ENCODE measurements at places on chromosomes 3 and 15. TPM values are rescaled to one million over a fixed set of nuclear protein-coding genes. Genes with fewer than 3 reads are reported as not detected.

AHSG gene
- not detected for total RNA-seq

BCL2A1 gene
- total RNA-seq, result 3.0 TPM

ZKSCAN7 gene
- 5.8 TPM for total RNA-seq

ANKRD34C gene
- total RNA-seq, result not detected

SYNPR gene
- not detected for total RNA-seq

ALG1L2 gene
- not detected for total RNA-seq

LMCD1 gene
- total RNA-seq, result 31.8 TPM

MEGF11 gene
- total RNA-seq, result not detected

DNA sequence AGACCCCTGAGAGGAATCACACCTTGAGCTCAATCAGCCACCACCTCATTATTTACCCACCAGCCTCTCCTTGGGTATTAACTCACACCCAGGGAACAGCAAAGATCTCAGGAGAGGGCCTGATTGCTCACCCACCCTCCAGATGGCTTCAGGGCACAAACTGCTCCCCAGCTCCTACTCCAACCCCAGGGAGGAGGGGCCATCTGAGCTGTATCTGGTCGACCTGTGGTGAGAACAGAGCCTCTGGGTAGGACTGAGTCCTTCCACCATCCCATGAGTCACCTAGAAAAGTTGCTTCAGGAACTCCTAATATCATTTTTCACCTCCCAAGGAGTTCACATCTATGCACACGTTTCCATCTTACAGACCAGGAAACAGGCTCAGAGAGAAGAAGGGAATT is 44.8 kb upstream of the HES1 start:
- peak; percentile 97 for DNase-seq

DNA sequence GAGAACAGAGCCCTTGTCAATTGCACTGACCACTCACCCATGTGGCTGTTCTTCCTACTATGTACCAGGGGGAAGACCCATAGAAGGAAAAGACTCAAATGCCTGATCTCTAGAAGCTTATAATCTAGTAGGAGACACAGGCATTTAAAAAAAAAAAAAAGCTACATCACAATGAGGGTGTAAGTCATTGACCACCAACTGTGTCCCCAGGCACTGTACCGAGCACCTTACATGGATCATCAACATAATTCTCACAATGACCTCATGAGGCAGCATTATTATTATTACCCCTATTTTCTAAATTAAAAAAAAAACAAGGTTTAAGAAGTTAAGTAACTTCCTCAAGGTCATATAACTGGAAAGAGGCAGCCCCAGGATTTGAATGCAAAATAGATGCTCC is 247.4 kb downstream of the SHOX2 start:
- DNase-seq, result peak; percentile 69

- DNase-seq, result no peak
Observed at GRCh38 chr3:56787784-56788256, 13.9 kb downstream of the ARHGEF3 start.

GRCh38 chr3:13637311-13637891 is 88.5 kb downstream of the FBLN2 start:
- no peak for DNase-seq

DNA sequence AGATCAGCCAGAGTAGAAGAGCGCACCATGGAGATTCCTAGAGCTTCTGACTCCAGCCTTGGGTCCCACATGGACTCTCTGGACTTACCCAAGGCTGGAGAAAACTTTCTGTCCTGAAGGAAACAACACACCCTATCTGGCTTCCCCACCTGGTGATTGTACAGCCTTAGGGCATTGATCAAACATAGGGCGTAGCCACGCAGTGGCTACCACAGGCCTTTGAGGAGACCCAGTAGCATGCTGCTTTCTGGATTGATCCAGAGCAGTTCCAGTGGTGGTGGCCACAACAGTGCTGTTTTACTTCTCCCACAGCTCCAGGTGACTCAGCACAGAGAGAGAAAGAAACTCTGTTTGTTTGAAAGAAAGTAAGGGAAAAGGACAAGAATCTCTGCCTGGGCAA is 23.5 kb downstream of the PYDC2 start:
- peak; percentile 57 for DNase-seq

DNA sequence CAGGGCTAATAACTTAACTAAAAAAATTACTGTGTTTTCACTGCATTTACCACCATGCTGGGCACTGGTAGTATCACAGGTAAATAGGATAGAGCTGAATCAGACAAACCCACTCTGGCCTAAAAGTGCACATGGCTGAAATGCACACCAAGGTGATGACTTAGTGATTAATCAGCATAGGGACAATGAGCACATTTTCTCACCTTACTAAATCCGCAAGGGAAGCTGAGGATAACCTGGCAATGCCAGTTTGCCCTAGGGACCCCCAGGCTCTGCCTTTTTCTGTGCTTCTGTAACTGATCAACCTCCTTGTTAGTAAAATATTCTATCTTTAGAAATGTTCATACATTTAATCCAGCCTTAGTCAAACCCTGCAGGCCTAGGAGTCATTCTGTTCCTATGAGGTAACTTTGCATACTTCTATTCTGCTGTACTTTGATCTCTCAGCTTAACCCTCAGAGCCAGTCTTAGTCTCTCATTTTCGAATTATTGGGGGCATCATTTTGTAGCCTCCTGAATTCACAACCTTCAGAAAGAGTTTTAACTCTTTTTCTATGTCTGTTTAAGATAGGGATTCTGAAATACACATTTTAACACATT is 562.9 kb upstream of the KCNMB2 start:
- DNase-seq, result no peak

DNA sequence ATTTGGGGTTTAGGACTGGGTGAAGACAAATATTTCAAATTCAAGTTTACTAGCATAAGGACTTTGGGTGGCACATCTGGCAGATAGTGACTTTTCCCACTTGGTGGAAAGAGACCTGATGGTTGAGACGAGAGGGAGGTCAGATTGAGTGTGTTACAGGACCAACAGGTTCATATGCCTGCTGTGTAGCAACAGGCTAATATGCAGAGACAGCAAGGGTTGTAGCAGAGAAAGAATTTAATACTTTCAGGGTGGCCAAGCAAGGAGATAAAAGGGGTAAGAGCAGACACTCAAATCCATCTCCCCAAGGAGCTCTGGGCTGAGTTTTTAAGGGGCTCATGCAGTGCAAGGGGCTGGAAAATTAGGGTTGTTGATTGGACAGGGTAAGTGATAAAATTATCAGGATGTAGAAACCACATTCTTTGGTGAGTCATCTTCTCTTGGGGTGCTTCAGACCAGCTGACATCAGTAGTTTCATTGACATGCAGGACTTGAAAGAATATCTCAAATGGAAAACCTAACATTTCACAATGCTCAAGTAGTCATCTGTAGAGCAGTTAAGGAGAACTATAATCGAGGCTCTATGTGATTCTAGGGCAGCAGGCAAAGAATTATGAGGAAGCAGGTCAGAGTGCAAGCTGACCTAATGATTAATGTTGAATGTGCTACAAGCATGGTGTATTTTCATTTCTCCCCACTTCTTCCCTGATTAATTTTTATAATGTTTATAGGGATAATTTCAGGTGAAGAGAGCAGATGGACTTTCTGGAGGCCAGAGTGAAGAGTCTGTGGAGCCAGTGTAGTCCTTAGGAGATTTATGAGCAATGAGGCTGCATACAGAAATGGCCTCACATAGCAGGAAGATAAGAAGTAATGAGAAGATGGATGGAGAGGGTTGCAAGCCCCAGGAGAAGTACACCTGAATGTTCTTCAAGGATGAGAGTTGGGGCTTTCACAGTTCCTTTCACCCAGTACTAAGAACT is 13.7 kb downstream of the FOXB1 start:
- DNase-seq, result peak; percentile 20

GRCh38 chr15:58749532-58750337 is at the start of gene ADAM10:
Gene ADAM10, minus strand, starts transcription at chr15:58749707. Its CDS starts 173 bp downstream, at chr15:58749534.
- peak; percentile 99 for DNase-seq

DNA sequence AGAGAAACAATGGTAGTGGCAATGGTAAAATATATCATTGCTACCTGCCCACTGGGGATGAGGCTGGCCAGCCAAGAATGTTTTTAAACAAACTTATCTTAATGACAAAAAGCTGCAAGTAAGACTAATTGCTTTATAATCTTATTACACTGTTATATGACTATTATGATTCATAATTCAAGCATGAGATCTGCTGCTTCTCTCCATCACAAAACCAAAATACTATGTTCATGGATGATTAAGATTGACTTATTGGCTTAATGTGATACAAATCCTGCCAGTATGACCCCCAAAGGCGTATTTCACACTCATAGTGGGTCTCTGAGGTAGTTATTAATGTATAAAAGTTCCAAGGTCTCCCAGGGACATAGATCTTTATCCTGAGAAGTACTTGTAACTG is 52.6 kb downstream of the FBN1 start:
- no peak for DNase-seq

DNA sequence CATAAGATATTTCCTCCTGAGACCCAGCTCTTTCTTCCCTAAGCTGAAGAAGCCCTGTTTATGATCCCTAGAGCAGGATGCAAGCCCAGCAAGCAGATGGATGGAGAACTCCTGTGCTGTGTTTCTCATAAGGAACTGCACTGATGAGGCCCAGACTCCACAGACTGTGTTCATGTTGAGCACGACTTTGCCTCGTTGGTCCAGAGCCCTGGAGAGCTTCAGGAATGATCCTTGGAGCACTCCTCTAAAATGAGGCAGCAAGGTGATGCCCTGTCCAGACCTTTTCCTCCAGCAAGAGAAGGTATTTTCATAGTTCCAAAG is 83.8 kb downstream of the MYLK start:
- DNase-seq, result no peak

GRCh38 chr15:81106560-81106959 is 27.5 kb upstream of the CFAP161 start:
- peak; percentile 82 for DNase-seq

DNA sequence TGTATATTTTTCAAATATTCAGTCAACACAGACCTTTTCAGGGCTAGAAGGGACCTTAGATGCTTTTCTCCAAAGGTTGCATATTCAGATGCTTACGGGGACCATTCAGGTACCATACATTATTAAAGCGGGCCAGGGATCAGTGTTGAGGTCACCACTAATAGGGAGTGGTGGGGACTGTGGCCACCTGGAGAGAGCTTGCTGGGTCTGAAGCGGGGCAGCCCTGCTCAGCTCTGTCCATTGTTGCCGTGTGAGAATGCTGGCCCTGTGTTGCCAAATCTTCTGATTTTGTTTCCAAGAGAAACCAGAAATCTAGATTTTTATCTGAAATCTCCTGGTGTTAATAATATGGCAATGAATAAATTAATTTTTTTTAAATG is 23.7 kb downstream of the ABHD2 start:
- DNase-seq, result no peak

GRCh38 chr15:76972389-76973361 is 22.3 kb upstream of the PSTPIP1 start:
- peak; percentile 43 for DNase-seq

- DNase-seq, result peak; percentile 69
Observed at GRCh38 chr3:106119614-106120082, 250.8 kb upstream of the CBLB start.

- DNase-seq, result peak; percentile 73
Observed at GRCh38 chr3:44065311-44066094, 176.2 kb upstream of the TOPAZ1 start.

GRCh38 chr3:131655070-131655690 is 152.4 kb upstream of the MRPL3 start:
- DNase-seq, result no peak

GRCh38 chr3:147518465-147518864 is 109.3 kb downstream of the ZIC1 start:
- no peak for DNase-seq

GRCh38 chr3:124372775-124373174 is 357.5 kb upstream of the UMPS start:
- no peak for DNase-seq

GRCh38 chr15:81286621-81287121 is 37.3 kb downstream of the STARD5 start:
- no peak for DNase-seq

DNA sequence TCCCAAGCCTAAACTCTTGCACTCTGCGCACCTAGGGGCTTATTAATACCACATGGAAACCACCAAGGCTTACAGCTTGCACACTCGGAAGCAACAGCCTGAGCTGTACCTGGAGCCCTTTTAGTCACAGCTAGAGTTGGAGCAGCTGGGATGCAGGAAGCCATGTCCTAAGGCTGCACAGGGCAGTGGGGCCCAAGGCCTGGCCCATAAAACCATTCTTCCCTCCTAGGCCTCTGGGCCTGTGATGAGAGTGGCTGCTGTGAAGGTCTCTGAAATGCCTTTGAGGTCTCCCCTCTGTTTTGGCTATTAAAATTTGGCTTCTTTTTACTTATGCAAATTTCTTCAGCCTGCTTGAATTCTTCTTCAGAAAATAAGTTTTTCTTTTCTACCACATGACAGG is 383.9 kb upstream of the UBE2E2 start:
- DNase-seq, result no peak

GRCh38 chr3:196609343-196609775 is 30.1 kb upstream of the NRROS start:
- peak; percentile 77 for DNase-seq

GRCh38 chr3:73484656-73485248 is 140.0 kb downstream of the PDZRN3 start:
- no peak for DNase-seq

DNA sequence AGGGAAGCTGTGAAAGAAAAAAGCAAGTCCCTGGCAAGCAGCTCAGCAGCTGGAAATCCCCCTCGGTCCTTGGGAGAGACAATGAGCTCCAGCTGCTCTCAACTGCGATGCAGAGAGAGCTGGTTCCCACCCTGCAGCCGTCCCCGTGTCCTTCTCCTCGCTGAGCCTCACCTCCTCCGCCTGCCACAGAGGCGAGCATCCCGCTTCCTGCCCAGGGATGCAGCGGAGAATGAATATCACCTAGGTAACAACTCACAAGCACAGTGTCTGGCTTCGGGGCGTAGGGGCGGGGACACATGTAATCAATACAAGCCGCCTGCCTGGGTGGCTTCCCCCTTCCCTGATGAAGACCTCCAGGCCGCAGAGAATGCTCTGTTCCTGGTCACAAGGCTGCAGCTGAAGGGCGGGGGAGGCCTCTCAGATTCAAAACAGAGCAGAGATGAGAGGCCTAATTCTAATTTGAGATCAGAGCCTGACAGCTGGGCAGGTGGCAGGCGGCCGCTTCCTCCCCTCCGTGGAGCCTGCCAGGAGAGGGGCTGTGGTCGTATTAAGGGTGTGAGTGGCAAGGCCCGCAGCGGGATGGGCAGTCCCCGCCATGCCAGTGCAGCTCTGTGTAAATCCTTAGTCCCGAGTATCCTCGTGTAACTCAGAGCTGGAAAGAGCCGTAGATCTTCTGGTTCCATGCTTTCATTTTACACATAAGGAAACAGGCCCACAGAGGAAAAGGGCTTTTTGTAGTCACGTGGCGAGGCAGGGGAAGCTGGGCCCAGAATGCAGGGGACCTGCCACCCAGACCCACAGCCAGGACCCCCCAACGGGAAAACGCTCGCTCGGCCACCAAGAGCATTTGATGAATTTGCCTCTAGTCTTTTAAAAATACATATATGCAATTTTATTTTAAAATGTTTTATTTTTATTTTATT is 24.3 kb downstream of the ZDHHC19 start:
- DNase-seq, result no peak

- peak; percentile 43 for DNase-seq
Observed at GRCh38 chr3:61358364-61358763, 107.1 kb upstream of the FHIT start.

- no peak for DNase-seq
Observed at GRCh38 chr3:61750766-61751165, 189.4 kb downstream of the PTPRG start.

- peak; percentile 89 for DNase-seq
Observed at GRCh38 chr3:124260206-124260915, 268.4 kb upstream of the ROPN1 start.

GRCh38 chr15:25787381-25787780 is 75.7 kb downstream of the ATP10A start:
- DNase-seq, result no peak

Data from RPMI7951 (cell line).